OCI-M1 (cell line): ENCODE measurements at places on chromosomes 16 and 17.

- DNase-seq = no peak
Observed at GRCh38 chr17:46071796-46072195, 72.7 kb downstream of the STH start.

DNA sequence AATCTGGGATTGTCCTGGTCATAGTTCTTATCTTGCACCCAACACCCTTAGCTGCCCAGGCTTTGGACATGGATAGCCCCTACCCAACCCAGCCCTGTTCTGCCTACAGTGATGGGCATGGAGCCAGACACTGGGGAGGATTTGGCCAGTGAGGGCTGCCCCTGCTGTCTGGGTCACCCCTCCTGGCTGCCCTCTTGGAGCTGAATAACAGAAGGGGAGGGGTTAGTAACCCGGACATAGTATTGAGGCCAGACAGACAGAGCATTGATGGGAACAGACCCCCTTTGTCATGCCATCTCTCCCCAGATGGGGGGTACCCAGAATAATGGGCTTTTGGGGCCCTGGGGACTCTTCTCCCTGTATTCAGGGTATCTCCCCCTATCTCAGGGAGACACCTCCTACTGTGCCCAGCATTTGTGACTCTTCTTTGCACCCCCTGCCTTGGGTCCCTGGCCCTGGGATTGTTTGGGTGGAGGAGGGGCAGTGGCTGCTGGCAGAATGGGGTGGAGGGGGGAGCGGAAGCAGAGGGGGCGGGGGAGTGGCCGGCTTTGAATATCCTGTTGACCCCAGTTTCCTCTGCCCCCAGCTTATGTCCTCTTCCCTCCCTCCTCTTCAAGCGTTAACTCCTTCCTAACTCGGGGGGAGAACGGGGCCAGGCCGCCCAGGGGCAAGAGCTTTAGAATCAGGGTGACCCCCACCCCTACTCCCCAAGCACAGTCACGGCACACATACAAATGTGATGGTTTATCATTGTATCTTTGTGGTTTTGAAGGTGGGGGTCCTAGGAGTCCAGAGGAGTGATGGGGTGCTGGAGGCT, 17.0 kb downstream of the GJD3 start:
- no peak for DNase-seq

DNA sequence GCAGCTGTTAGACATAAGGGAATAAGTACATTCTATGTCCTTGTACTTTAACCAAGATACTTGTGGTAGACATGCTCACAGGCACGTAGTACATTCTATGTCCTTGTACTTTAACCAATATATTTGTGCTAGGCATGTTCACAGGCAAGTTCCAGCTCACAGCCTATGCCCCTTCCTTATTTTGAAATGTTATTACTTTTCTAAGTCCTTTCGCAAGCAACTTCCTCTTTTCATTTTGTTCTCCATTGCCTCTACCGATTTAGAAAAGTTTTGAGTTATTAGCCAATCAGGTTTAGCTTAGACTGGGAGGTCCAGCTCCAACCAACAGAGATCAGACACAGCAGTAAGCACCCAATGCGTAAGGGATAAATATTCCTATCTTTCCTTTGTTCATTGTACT, 60.1 kb upstream of the NUDT7 start:
- peak; percentile 25 for DNase-seq

DNA sequence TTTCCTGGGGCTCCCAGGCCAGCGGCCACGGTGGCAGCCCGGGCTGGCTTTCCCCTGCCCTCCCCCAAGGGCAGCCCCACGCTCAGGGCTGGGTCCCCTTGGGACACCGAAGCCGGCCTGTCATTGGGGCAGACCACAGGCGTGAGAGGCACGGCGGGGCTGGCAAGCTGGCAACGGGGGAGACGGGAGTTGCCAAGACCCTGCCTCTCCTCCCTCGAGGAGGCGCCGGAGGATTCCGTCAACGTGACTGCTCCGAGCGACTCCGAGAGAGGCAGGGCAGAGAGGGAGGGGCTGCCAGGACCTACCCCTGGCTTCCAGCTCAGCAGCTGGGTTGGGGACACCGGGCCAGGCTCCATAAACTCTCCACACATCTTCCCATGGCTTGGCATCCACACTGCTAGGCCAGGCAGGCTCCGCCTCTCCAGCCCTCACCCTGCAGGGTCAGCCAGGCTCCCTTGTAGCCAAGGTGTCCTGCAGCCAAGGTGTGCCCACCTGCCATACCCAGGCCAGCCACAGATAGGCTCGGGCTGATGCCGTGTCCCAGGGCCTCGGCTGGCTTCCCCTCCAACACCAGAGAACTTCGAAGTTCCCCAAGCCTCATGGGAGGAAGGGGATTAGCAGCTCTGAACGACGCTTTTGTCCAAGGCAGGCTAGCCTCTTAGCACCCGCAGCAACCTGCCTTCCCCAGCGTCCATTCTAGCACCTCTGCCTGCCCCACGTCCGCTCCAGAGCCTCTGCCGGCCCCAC, 25.5 kb downstream of the TIMM22 start:
- no peak for DNase-seq

DNA sequence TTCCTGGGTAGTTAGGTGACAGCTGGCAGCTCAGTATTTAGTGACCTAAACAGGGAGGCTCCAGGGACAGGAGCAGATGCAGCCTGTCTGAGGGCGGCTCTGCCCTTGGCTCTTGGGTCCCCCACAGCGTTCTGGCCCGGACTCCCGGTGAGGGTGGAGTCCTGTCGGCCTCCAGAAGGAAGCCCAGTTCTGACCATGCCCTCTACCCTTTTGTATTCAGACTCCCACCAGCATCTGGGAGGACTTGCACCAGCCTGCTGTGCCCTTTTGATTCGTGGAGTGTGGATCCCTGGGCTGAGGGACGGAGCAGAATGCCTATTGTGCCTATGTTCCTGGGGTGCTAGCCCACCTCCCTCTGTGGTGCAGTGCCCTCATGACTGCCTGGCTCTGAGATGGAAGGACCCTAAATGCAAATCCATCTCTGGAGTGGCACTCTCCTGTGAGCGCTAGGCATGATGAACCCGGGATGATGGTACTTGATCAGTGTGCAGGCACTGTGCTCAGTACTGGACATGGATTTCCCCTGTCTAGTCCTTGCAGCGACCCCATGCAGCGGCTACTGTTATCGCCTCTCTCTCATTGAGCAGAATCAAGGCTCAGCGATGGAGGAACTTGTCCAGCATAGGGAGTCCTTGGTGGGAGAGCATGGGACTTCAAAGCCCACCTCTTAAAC, 123.1 kb downstream of the SNX29 start:
- no peak for DNase-seq

- peak; percentile 62 for DNase-seq
Observed at GRCh38 chr17:40122136-40122998, 596 bp downstream of the MSL1 start.

GRCh38 chr17:28185658-28186057, 133.3 kb upstream of the TMEM97 start:
- DNase-seq = no peak

DNA sequence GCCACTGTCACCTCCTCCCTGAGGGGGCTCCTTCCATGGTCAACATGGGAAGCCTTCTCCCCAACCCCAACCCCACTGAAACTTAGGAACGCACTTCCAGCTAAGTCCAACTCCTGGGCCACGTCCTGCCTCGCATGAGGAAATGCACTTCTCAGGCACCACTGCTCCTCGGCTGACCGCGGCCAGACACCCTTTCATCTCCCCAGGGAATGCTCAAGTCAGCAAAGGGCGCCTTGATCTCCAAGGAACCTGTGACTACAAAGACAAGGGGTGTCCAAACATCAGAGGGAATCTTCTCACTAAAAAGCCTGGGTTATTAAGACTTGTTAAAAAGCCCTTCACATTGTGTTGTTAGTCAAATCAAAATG, 124.9 kb upstream of the HSBP1 start:
- DNase-seq = no peak

DNA sequence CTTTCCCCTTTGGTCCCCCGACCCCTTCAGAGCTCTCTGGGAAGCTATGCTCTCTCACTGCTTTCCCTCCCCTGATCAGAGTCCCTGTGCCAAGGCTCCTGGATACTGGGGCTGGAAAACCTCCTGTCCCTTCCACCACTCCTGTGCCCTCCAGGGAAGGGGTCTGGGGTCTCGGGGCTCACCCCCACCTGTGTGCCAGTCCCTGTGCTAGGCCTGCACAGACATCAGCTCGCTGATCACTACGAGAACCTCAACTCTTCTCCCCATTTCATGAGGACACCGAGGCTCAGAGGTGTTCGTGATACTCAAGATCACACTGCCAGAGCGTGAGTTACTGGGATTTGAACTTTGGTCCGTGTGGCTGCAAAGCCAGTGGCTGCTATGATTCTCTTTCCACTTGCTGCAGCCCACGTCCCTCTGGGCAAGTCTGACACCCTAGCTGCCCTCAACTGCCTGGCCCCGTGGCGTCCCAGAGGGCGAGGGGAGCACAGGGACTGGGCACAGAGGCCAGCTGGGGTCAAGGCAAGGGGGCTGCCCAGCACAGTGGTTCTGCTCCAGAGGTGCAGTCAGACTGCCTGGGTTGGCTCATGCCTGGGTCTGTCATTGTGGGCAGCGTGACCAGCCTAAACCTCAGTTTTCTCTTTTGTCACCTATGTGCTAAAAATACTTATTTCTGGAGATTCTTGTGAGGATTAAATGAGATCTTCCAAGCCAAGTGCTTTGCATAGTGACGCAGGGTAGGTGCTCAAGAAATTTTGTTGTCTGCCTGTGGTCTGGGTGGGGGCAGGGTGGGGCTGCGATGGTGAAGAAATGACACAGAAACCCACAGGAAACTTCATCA, 43.8 kb upstream of the TOB1 start:
- no peak for DNase-seq

- DNase-seq = peak; percentile 18
Observed at GRCh38 chr17:64343833-64344637, 46.6 kb downstream of the PECAM1 start.

DNA sequence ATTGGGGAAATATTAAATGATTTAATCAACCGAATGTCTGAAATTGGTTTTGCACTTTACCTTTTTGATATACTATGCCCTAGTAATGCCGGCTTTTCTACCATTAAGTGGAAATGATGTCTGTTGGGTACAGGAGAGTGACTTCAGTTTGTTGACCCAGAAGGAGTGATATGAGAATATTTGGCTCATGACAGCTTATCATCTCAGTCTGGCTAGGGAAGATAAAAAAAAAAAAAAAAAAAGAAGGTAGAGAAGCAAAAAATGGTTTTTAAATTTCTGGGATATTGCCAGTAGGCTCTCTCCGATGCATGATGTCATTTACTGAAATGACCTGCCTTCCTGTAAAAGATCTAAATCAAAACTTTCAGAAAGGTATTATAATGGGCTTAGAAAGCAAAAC, 69.0 kb downstream of the CNTNAP4 start:
- peak; percentile 93 for DNase-seq

DNA sequence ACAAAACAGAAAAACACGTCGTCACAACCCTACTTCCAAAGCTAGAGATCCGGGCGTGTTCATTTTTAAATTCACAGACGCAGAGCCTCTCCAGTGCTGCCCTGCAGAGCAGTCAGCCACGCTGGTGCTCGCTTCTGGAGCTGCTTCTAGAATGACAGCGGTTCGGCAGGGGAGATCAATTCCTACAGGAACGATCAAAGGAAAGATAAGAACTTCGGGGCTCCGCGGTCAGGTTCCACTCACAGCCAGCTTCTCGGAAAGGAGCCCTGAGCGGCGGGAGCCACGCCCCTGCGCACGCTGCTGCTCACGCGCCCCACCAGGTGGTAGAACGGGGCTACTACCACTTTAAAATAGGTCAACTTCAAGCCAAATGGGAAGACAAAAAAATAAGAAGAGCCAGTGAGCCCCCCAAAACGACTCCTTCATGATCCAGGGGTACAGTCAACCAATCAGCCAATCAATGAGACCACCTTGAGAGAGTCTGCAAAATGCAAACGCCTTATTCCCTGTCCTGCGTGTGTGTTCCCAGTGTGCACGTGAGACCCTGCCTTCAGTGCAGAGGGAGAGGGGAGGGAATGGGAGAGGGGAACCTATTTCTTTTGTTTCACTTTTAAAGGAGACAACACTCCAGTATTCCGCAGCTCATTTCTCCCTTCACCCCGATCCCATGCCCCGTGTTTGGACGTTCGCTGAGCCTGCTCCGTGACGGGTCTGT, 209.7 kb downstream of the RBFOX3 start:
- peak; percentile 81 for DNase-seq

DNA sequence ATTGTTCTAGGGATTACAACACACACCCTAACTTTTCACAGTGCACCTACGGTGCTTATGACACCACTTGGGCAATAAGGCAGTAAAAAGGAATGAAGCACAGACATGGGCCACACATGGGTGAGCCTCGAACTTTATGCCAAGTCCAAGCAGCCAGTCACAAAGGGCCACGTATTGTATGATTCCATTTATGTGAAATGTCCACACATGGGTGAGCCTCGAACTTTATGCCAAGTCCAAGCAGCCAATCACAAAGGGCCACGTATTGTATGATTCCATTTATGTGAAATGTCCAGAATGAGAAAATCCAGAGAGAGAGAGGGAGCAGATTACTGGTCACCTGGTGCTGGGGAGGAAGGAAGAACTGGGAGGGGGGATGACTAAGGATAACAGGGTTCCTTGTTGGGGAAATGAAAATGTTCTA, 22.2 kb downstream of the RMI2 start:
- DNase-seq = no peak

- DNase-seq = peak; percentile 87
Observed at GRCh38 chr16:68470461-68471150, 22.3 kb upstream of the SMPD3 start.

DNA sequence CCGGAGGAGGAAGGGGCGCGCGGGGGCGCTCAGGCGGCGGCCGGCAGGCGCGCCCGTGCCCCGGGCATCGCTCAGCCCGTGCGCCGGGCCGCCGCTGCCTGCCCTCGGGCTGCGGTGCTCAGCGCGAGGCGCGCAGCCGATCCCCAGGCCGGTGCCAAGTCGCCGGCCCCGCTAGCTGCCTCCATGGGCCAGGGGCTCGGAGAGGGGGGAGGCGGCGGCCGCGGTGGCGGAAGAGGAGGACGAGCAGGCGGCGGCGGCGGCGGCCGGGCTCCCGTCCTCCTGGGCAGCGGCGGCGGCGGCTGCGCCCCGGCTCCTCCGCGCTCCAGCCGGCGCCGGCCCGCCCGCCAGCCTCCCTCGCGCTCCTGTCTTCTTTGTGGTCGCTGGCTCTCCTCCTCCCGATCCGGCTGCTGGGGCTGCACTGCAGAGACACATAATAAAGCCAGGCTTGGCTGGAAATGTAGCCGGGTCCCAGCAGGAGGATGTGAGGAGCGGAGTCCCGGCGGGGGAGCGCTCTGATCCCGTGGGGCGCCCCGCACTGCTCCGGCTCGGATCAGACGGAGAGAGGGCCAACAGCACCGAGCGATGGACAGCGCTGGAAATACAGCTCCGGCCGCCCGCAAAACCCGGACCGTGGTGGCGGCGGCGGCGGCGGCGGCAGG, 889 bp upstream of the ZNF423 start:
- peak; percentile 39 for DNase-seq

GRCh38 chr17:4789701-4789950, 862 bp downstream of the GLTPD2 start:
- no peak for DNase-seq

DNA sequence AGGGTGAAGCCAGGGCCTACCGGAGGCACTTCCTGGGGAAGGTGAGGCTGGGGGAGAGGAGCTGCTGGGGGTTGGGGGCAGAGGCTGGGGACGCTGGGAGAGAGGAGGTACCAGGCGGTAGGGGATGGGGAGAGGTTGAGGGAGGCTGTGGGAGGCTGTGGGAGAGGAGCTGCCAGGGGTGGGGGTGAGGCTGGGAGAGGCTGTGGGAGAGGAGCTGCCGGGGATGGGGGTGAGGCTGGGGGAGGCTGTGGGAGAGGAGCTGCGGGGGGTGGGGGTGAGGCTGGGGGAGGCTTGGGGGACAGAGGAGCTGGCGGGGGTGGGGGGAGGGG, 99.4 kb downstream of the OR1D5 start:
- no peak for DNase-seq
